Endodermal cell (in vitro differentiated cells): ENCODE measurements at places on chromosomes 13 and 19. TPM values are rescaled to one million over a fixed set of nuclear protein-coding genes. Genes with fewer than 3 reads are reported as not detected.

- peak overlapping the region; percentile 92 for H3K4me3 ChIP-seq
- peak overlapping the region; percentile 57 for H3K27ac ChIP-seq
- no peaks in the 10 kb centered on the region for H3K4me1 ChIP-seq
- H3K27me3 ChIP-seq, result no peaks in the 10 kb centered on the region
- DNase-seq, result no peak
Observed at GRCh38 chr19:19900139-19900728, 512 bp upstream of the ZNF93 start.

- no peak overlapping the region for H3K4me3 ChIP-seq
- H3K27ac ChIP-seq, result no peak overlapping the region
- H3K27me3 ChIP-seq, result no peaks in the 10 kb centered on the region
Observed at GRCh38 chr19:11182994-11183393, 14.4 kb downstream of the KANK2 start.

SARS2 gene
- total RNA-seq, result 38.1 to 63.1 TPM (median 53.2 TPM) in 3 replicates

DNA sequence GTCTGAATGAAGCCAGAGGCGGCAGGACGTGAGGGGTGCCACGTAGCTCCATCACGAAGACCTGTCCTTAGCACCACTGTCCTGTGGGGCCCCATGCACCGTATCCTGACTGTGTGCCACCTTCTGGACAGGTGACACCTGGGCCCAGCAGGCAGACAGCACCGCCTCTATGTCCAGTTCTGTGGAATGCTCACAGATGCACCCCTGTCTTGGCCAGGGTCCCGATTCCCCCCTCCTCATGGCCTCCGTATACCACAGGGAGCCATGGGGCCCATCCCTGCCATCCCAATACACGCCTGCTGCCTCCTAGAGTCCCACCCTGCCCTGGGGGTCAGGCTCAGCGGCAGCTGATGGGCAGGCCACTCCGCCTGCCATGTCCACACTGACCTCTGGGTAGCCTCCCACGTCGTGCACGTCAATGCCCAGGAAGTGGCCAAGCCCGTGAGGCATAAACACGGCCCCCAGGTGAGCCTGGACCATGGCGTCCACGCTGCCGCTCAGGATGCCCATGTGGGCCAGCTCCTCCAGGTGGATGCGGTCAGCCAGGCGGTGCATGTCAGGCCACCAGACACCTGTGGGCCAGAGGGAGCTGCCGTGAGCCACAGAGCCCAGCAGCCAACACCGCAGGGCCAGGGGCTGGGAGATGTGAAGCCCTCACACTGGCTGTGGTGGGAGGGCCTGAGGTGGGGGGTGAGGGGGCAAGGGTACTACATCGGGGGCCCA is 17.6 kb downstream of the CEBPG start:
- no peaks in the 10 kb centered on the region for H3K27me3 ChIP-seq
- H3K27ac ChIP-seq, result no peak overlapping the region
- H3K4me1 ChIP-seq, result no peaks in the 10 kb centered on the region
- H3K4me3 ChIP-seq, result no peak overlapping the region
- peaks cover 9% of the 10 kb centered on the region for H3K36me3 ChIP-seq

DNA sequence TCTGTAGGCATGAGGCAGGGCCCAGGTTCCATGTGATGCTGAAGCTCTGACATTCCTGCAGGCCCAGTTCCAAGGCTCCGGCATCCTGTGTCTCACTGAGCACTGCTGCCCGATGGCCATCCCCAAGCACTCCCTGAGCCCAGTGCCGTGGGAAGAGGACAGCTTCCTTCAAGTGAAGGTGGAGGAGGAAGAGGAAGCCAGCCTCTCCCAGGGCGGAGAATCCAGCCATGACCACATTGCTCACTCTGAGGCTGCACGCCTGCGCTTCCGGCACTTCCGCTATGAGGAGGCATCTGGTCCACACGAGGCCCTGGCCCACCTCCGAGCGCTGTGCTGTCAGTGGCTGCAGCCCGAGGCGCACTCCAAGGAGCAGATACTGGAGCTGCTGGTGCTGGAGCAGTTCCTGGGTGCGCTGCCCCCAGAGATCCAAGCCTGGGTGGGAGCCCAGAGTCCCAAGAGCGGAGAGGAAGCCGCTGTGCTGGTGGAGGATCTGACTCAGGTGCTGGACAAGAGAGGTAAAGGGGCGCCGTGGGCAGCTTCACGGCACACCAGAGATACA is 8.0 kb downstream of the ZSCAN22 start:
- H3K4me3 ChIP-seq, result no peak overlapping the region
- no peaks in the 10 kb centered on the region for H3K27me3 ChIP-seq
- H3K36me3 ChIP-seq, result peaks cover 51% of the 10 kb centered on the region
- no peak for DNase-seq
- no peak overlapping the region for H3K27ac ChIP-seq

GRCh38 chr13:105908586-105908985 is 626.9 kb downstream of the EFNB2 start:
- no peaks in the 10 kb centered on the region for H3K4me1 ChIP-seq
- no peak overlapping the region for H3K4me3 ChIP-seq
- no peaks in the 10 kb centered on the region for H3K36me3 ChIP-seq

- H3K36me3 ChIP-seq, result peaks cover 36% of the 10 kb centered on the region
- no peaks in the 10 kb centered on the region for H3K4me1 ChIP-seq
- no peak overlapping the region for H3K4me3 ChIP-seq
- no peak overlapping the region for H3K27ac ChIP-seq
- no peaks in the 10 kb centered on the region for H3K27me3 ChIP-seq
Observed at GRCh38 chr19:45069056-45069455, 7.2 kb downstream of the ZNF296 start.

FXYD7 gene
- total RNA-seq, result 0.79 and 1.1 TPM in 2 replicates

GPR18 gene
- not detected in 3 replicates for total RNA-seq

DNA sequence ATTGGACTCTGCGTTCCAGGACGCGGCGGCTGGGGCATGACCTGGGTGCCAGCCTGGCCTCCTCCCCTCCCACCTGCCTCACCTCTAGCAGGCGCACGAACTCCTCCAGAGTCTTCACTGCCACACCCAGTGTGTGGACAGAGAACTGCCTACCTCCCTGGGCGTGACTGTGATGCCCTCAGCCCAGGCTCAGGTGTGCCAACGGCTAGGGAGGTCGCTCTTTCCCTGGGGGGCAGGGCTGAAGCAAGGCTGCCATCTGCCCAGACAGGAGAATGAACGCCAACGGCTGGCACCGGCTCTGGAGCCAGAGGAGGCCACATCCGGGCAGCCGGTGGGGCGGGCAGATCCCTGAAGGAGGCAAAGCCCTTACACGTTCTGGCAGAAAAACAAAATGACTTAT is 11.3 kb downstream of the NANOS3 start:
- H3K27me3 ChIP-seq, result no peaks in the 10 kb centered on the region
- H3K36me3 ChIP-seq, result no peaks in the 10 kb centered on the region
- DNase-seq, result no peak
- H3K4me1 ChIP-seq, result no peaks in the 10 kb centered on the region
- no peak overlapping the region for H3K4me3 ChIP-seq
- H3K27ac ChIP-seq, result no peak overlapping the region

DNA sequence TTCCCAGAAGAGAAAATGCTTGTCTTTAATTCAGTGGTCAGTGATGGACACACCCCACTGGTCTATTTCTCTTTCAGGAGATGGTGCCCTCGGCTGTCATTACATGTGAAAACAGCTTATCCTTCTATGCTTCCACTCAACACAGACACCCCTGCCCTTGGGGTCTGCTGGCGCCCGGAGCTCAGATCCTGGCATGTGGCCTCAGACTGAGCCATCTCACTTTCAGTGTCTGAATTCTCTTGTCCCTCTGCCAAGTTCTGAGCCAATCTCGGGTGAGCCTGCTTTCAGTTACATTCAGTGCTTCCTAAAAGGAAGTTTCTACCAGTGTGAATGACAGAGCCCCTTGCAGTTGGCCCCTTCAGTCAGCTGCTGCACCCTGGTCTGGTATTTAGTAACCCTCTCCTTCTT is 293.6 kb downstream of the DNAJC15 start:
- DNase-seq, result peak; percentile 50
- H3K27ac ChIP-seq, result peak overlapping the region; percentile 18
- H3K36me3 ChIP-seq, result no peaks in the 10 kb centered on the region
- H3K4me1 ChIP-seq, result no peaks in the 10 kb centered on the region
- peaks cover 14% of the 10 kb centered on the region for H3K27me3 ChIP-seq

FUT3 gene
- 0.34 TPM in 1 of 2 replicates, not detected in the other for total RNA-seq

DNA sequence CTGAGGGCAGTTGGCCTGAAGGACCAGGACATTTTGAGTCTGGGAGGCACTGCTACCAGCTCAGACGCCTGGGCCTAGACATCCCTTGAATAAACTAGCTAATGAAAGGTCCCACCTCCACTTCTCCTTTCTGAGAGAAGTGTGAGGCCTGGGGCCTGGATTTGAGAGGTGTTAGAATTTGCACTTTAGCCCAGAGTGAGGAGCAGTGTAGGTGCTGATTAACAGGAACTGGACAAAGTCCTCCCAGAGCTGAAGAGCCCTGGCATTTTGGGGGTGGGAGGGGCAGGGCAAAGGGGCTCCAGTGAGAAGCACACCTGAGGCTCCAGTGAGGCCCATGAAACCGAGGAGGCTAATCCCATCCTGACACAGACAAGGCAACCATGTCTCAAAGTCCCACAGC is 15.2 kb upstream of the SLC1A5 start:
- H3K36me3 ChIP-seq, result no peaks in the 10 kb centered on the region
- H3K4me1 ChIP-seq, result no peaks in the 10 kb centered on the region
- no peak overlapping the region for H3K4me3 ChIP-seq
- DNase-seq, result no peak

ZGLP1 gene
- 1.2 to 5.2 TPM (median 4.5 TPM) in 3 replicates for total RNA-seq

- peak overlapping the region; percentile 61 for H3K27ac ChIP-seq
- no peaks in the 10 kb centered on the region for H3K36me3 ChIP-seq
- peaks cover 6% of the 10 kb centered on the region for H3K4me1 ChIP-seq
- DNase-seq, result peak; percentile 65
- H3K27me3 ChIP-seq, result peaks cover 100% of the 10 kb centered on the region
- peak overlapping the region; percentile 16 for H3K4me3 ChIP-seq
Observed at GRCh38 chr13:94704377-94705080, 7.8 kb downstream of the SOX21 start.

DNA sequence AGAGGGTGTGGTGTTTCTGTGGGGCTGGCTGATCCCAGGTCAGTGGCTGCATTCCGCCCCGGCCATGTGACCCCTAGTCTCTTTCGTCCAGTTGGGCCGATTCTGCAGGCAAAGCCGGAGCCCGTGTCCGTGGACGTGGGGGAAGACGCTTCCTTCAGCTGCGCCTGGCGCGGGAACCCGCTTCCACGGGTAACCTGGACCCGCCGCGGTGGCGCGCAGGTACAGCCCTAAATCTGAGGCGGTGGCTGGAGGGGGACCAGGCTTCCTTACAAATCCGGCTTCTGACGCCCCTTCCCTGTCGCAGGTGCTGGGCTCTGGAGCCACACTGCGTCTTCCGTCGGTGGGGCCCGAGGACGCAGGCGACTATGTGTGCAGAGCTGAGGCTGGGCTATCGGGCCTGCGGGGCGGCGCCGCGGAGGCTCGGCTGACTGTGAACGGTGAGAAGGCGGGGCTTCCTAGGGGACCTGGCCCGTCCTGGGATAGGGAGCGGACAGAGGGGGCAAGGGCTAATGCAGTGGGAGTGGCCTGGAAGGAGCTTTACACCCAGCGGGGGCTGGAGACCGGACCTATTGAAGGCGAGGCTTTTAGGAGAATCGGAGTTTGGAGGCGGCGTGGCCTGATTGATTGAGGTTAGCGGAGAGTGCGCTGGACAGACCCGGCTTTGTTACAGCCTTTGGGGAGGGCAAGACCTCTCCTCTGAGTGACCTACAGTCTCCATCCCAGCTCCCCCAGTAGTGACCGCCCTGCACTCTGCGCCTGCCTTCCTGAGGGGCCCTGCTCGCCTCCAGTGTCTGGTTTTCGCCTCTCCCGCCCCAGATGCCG is 4.3 kb downstream of the KIRREL2 start:
- H3K4me3 ChIP-seq, result peak overlapping the region; percentile 60
- H3K27ac ChIP-seq, result no peak overlapping the region
- H3K36me3 ChIP-seq, result no peaks in the 10 kb centered on the region
- H3K27me3 ChIP-seq, result peaks cover 93% of the 10 kb centered on the region
- peak; percentile 98 for DNase-seq

ZNF880 gene
- 10.5 to 16.4 TPM (median 13.5 TPM) in 3 replicates for total RNA-seq
